Amniotic stem cell (primary cell): ENCODE measurements at places on chromosomes 11 and 22.

DNA sequence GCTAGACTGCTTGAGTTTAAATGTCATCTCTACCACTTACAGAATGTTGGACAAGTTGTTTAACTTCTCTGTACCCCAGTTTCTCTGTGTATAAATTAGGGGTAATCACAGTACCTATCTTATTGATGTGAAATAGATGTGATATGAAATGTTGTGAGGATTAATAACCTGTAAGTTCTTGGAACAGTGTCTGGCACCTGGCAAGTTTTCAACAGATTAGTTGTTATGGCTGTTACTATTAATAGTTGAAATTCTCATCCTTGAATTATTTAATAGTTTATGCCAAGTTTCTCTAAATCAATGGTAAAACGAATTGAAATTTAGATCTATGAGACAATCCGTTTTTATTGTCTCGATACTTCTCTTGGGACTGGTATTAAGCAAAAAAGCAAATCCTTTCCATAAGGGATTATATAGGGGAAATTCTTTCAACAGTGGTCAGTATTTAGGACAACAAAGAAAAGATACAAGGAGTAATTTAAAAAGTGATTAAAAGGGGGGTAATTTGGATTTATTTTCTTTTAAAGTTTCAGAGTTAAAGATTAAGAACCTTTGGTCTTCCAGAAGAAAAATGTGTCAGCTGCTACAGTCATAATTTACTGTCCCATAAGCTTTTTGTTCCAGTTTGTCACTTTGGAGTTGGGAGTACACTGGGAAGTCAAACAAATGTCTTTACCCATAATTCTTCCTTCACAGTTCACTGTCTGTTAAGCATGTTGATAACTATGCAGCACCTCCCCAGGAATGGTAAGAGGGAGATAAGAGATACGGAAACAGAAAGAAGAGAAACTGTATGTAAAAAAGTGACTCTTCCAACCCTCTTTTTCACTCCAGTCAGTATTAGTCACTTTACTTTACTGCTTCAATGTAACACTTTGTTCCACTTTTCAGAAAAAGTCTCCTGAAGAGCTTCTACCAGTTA, 13.2 kb downstream of the PDE3B start:
- DNase-seq = no peak

DNA sequence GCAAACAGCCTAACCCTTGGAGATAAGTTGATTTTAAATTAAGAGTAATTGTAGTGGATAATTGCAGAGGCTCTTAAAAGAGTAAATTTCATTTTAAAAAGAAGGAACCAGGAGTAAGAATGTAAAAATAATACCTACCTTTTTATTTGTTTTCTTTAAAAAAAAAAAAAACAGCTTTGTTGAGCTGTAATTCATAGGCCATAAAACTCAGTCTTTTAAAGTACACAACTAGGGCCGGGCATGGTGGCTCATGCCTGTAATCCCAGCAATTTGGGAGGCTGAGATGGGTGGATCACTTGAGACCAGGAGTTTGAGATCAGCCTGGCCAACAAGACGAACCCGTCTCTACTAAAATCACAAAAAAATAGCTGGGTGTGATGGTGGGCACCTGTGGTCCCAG, 42.4 kb downstream of the MTMR3 start:
- no peak for DNase-seq

GRCh38 chr11:101553891-101554292, 29.9 kb downstream of the TRPC6 start:
- no peak for DNase-seq

DNA sequence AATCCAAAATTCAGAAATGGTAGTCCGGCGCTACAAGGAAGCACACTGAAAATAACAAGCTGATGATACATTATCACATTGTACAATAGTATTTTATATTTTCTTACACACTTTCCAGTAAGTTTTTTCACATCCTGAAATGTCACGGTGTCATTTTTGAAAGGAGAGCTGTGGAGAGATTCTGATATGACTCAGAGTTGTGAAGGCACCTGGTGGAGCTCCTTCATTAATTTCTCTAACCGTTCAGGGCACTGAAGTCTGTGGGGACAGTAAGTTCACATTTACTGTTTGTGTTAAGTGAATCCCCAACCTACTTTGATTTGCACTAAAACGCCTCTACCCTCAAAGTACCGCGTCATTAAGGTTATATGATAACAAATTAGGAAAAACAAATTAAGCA, 13.3 kb downstream of the LDHAL6A start:
- no peak for DNase-seq

GRCh38 chr11:75050516-75050915, 46.2 kb downstream of the OR2AT4 start:
- no peak for DNase-seq
